ENCODE measurements at places on chromosomes 6 and 20. TPM values are rescaled to one million over a fixed set of nuclear protein-coding genes. Genes with fewer than 3 reads are reported as not detected.

The TAPBP gene
- 59.5 TPM for total RNA-seq

The CYP21A2 gene
- not detected for total RNA-seq

The NCR2 gene
- not detected for total RNA-seq

- no peak overlapping the region for H3K4me3 ChIP-seq
- peaks cover 5% of the 10 kb centered on the region for H3K4me1 ChIP-seq
- H3K36me3 ChIP-seq: no peaks in the 10 kb centered on the region
- no peak overlapping the region for H3K27ac ChIP-seq
- no peak for DNase-seq
- H3K27me3 ChIP-seq: no peaks in the 10 kb centered on the region
Observed at GRCh38 chr6:25360621-25361020, 81.4 kb downstream of the CARMIL1 start.

- no peaks in the 10 kb centered on the region for H3K36me3 ChIP-seq
- DNase-seq: peak; percentile 78
- H3K27me3 ChIP-seq: no peaks in the 10 kb centered on the region
Observed at GRCh38 chr6:14211562-14211942, 94.0 kb downstream of the CD83 start.

DNA sequence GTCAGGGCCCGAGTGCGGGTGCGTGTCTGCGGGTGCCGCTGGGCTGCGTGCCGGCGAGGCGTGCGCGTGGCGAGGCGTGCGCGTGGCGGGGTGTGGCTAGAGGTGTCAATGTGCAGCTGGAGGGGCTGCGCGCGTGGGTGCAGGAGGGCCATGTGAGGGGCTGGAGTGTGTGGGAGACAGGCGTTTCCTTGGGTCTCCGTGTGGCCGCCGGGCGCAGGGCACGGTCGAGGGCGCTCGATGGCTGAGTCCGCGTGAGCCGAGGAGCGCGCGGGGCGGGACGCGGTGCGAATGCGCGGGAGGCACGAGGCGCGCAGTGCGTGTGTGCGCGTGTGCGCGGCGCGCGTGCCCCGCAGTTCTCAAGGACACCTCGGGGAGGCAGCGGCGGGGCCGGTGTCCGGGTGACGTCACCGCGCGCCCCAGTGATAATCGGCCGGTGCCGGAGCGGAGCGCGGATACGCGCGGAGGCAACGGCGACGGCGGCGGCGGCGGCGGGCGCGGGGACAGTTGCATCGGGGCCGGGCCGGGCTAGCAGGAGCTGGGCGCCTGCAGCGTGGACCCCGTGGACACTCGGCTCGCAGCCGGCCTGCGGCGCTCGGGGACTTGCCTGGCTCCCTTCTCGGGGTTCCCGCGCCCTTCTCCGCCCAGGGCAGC lies 38.7 kb downstream of the YTHDF1 start:
- H3K27me3 ChIP-seq: peaks cover 70% of the 10 kb centered on the region
- H3K36me3 ChIP-seq: no peaks in the 10 kb centered on the region
- H3K4me1 ChIP-seq: peaks cover 51% of the 10 kb centered on the region
- peak overlapping the region; percentile 11 for H3K4me3 ChIP-seq
- no peak overlapping the region for H3K27ac ChIP-seq

DNA sequence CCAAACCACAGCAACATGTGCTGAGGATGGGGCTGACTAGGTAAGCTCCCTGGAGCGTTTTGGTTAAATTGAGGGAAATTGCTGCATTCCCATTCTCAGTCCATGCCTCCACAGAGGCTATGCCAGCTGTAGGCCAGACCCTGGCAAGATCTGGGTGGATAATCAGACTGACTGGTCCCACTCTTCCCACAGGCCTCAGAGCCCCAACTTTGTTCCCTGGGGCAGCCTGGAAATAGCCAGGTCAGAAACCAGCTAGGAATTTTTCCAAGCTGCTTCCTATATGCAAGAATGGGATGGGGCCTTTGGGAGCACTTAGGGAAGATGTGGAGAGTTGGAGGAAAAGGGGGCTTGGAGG lies 1.5 kb upstream of the VEGFA start:
- H3K4me3 ChIP-seq: no peak overlapping the region
- no peak overlapping the region for H3K27ac ChIP-seq

DNA sequence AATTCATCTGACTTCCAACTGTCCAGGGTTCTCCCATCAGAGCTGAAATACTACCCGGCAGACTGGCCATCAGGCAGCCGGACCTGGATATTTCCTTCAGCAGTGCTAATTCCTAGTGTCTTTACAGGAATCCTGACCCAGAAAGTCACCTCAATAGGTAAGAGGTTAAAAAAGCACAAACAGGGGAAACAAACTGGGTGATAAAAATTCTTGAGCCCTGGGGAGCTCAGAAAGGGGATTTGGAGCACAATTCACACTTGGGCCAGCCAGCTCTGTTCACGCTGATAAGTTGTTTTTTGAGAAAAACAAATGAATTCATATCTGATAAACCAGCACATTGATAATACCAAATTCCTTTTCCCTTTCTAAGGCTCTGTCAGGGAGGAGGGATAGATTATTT lies 104.0 kb downstream of the EDN1 start:
- H3K27ac ChIP-seq: no peak overlapping the region
- H3K4me3 ChIP-seq: no peak overlapping the region
- no peaks in the 10 kb centered on the region for H3K27me3 ChIP-seq
- peaks cover 5% of the 10 kb centered on the region for H3K4me1 ChIP-seq
- DNase-seq: no peak

GRCh38 chr20:43355610-43356009 lies 102.1 kb upstream of the SRSF6 start:
- H3K4me3 ChIP-seq: no peak overlapping the region
- no peak overlapping the region for H3K27ac ChIP-seq
- DNase-seq: no peak
- H3K36me3 ChIP-seq: no peaks in the 10 kb centered on the region
- no peaks in the 10 kb centered on the region for H3K27me3 ChIP-seq
- no peaks in the 10 kb centered on the region for H3K4me1 ChIP-seq

DNA sequence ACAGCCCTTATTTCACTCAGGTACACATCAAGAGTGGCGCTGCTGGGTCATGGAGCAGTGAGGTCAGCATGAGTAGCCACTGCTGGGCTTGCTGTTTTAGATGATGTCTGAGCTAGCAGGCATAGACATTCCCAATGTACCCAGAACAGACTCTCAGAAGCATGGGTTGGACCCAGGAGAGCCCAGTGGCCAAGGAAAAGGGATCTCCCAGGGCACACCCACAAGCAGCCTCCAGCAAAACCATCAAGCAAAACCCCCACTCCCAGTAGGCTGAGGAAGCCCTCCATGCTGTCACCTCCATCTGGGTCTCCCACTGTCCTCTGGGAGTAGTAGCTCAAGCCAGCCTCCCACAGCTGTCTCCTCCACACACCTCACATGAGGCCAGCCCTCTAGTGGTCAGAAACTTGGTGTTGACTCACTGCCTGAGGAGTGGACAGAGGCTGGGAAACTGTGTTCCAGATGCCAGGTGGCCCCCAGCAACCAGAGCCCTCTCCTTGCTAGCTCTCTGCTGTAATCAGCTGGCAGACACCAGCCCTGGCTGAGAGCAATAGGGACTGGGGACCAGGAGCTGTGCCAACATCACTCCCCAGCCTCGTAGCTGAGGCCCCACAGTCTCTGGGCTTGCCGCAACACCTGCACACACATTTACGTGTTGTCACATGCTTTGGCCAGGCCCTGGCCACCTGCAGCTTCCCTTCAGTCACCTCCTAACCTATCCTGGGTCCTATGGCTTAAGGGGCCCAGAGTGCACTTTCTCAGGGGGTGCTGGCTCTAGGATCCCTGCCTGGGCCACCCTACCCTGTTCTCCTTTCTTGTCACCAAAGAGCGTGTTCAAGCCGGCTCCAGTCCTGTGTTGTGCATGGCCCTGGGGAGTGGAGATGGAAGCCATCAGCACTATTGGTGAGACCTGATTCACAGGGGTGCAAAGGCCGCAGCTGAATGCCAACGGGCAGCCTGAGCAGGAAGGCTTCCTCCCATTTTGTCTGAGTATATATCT lies 1.9 kb upstream of the AP5S1 start:
- H3K36me3 ChIP-seq: peaks cover 16% of the 10 kb centered on the region
- peak overlapping the region; percentile 97 for H3K27ac ChIP-seq
- H3K4me3 ChIP-seq: no peak overlapping the region
- H3K27me3 ChIP-seq: no peaks in the 10 kb centered on the region

DNA sequence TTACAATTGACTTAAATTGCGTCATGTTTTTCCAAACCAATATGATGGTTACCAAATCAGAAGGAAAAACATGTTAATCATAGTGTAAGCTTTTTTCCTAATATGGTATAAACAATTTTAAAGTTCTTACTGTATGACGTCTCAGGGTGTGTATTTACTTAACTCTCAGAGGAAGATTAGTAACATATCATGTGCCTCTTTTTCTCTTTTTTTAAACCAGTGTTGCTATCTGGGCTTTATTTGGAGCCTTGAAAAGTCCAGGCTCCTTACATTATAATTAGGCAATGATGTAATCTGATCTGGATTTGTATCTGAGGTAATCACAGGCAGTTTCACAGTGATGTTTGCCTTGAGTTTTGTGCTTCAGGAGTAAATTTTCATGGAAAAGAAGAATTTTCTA lies 20.4 kb upstream of the RAB23 start:
- no peaks in the 10 kb centered on the region for H3K27me3 ChIP-seq
- no peak for DNase-seq
- peak overlapping the region; percentile 70 for H3K27ac ChIP-seq

DNA sequence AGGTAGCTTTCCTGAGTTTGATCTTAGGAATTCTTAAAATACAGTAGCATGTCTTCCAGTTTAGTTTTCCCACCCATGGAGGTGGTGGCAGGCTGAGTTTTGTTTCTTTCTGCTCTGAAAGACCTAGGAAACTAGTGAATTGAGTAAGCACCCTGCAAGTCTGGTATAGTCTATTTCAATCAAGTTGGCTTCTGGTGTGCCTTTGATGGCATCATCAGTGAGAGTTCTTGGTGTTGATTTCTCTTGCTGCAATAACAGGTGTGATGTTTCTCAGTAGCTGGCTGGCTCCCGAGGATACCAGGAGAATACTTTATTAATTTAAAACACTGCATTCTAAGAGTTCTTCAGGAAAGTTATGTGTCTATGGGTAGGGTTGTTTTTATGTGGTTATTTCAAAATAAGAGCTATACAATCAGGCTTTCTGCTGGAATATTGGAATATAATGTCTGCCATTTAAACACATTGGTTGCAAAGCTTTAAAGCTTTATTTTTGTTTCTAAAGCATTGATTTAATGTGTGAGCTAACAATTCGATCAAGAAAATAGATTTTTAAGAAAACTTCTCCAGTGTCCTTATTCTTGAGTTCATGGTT lies 19.0 kb downstream of the VAPB start:
- H3K36me3 ChIP-seq: no peaks in the 10 kb centered on the region
- H3K4me1 ChIP-seq: peaks cover 8% of the 10 kb centered on the region
- H3K4me3 ChIP-seq: no peak overlapping the region
